CD4-positive, CD25-positive, alpha-beta regulatory T cell (primary cell): ENCODE measurements at places on chromosomes 2 and 18.
A peak's percentile ranks its signal among the peaks of the same experiment; 100 is the strongest.

DNA sequence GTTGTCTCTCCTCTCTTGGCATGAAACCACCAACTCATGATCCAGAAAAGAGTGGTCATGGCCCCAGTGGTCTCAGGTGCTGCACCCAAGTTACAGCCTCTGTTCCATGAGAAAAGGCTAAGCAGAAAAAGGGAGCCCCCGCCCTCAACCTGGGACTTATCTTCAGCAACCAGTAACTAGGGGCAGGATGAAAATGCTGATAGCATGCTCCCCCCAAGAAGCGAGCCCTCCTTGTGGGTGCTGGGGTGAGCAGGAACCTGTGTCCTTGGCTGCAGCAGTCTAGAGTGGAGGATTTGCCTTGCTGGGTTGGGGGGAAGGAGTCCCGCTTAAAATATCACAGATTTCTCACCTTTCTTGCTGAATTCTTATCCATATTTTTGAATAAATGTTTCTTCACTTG is 490.0 kb downstream of the SUCLG1 start:
- H3K27me3 ChIP-seq = no peaks in the 10 kb centered on the region
- no peak overlapping the region for H3K27ac ChIP-seq
- H3K4me1 ChIP-seq = no peaks in the 10 kb centered on the region
- no peak overlapping the region for H3K4me3 ChIP-seq

DNA sequence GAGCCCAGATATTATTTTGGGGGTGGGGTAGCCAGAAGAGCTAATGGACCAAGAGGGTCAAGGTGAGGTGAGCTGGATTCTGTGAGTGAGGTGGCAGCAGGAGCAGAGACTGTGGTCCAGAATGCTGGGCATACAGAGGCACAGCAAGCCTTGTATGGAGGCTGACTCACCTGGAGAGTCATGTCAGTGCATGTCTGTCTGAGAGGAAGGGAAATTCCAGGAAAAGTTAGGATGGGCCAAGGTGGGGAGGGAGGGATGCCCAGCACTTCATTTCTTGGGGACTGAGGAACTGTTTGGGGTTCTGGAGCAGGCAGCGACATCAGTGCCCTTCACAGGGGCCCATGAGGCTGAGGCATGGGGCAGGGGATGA is 21.1 kb downstream of the PER2 start:
- no peak overlapping the region for H3K27ac ChIP-seq
- peaks cover 29% of the 10 kb centered on the region for H3K36me3 ChIP-seq
- no peaks in the 10 kb centered on the region for H3K4me1 ChIP-seq
- no peaks in the 10 kb centered on the region for H3K27me3 ChIP-seq

- H3K4me3 ChIP-seq = no peak overlapping the region
- no peaks in the 10 kb centered on the region for H3K27me3 ChIP-seq
- no peak overlapping the region for H3K27ac ChIP-seq
- peaks cover 16% of the 10 kb centered on the region for H3K4me1 ChIP-seq
- peaks cover 61% of the 10 kb centered on the region for H3K36me3 ChIP-seq
These were observed 33.0 kb downstream of the SP140L start for GRCh38 chr2:230360028-230360427.

- peaks cover 3% of the 10 kb centered on the region for H3K4me1 ChIP-seq
- H3K27ac ChIP-seq = no peak overlapping the region
- DNase-seq = no peak
- no peaks in the 10 kb centered on the region for H3K36me3 ChIP-seq
These were observed 4.4 kb upstream of the PARD6G start for GRCh38 chr18:80251700-80252099.

DNA sequence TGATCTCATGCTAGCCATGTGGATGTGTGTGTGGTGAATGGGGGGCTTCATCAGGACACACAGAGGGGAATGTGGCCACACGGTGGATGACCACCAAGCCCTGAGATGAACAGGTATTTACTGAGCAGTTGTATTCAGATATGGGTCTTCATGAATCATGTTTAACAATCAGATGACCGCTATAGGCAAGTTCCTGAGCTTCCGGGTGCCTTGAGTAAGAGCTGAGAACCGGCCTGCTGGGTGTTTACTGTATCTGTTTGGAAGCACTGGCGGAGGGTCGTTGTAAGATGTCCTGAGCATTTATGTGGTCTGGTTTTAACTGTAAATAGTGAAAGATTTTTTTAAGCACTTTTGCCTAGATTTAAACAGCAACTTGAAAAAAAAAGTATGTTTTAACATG is 43.9 kb downstream of the BOLA3 start:
- no peaks in the 10 kb centered on the region for H3K4me1 ChIP-seq
- H3K4me3 ChIP-seq = no peak overlapping the region
- H3K36me3 ChIP-seq = peaks cover 42% of the 10 kb centered on the region
- DNase-seq = no peak
- H3K27ac ChIP-seq = no peak overlapping the region

GRCh38 chr2:61396005-61396404 is 74.9 kb downstream of the USP34 start:
- no peak overlapping the region for H3K27ac ChIP-seq
- H3K4me1 ChIP-seq = no peaks in the 10 kb centered on the region
- no peak for DNase-seq

GRCh38 chr2:206831442-206831995 is 66.1 kb downstream of the FASTKD2 start:
- no peak overlapping the region for H3K27ac ChIP-seq
- H3K4me1 ChIP-seq = no peaks in the 10 kb centered on the region
- H3K36me3 ChIP-seq = no peaks in the 10 kb centered on the region
- no peaks in the 10 kb centered on the region for H3K27me3 ChIP-seq

GRCh38 chr2:95325590-95326432 is 28.7 kb downstream of the KCNIP3 start:
- no peak overlapping the region for H3K27ac ChIP-seq
- no peaks in the 10 kb centered on the region for H3K36me3 ChIP-seq
- no peaks in the 10 kb centered on the region for H3K27me3 ChIP-seq

DNA sequence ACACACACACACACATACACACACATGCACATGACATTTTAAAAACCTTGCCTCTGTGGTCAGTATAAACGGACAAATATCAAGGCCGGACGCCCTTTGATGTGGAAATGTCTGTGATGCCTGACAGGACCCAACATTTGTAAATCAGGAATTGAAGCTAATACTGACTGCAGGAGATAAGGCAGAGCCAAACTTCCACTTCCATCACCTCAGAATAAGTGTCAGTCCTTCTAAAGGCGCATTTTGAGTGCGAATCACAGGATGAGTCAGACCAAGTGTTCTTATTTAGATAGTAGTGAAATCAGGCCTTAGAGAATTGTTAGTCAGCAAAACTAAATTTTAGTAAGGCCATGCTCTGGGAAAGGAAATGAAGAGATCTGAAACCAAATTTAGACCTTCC is 211.7 kb upstream of the LRATD1 start:
- H3K4me3 ChIP-seq = no peak overlapping the region
- DNase-seq = no peak
- H3K27me3 ChIP-seq = no peaks in the 10 kb centered on the region
- H3K36me3 ChIP-seq = no peaks in the 10 kb centered on the region

- no peak overlapping the region for H3K27ac ChIP-seq
- no peaks in the 10 kb centered on the region for H3K4me1 ChIP-seq
- DNase-seq = no peak
- no peak overlapping the region for H3K4me3 ChIP-seq
- no peaks in the 10 kb centered on the region for H3K36me3 ChIP-seq
- no peaks in the 10 kb centered on the region for H3K27me3 ChIP-seq
These were observed 118.5 kb upstream of the HS6ST1 start for GRCh38 chr2:128437204-128437565.

DNA sequence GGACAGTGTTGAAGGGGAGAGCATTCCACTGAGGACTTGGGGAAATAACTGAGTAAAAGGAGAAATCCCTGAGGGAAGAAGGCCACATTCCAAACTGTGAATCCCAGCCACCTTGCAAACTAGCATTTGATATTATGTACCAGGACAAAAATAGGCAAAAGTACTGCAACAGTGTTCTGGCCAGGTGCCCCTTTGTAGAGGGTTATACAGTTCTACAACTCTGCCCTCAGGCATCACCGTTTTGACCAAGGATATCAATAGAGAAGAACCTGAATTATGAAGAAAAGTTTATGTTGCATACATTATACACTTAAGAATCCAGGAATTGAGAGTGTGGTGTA is 20.6 kb upstream of the CAVIN2 start:
- no peak overlapping the region for H3K27ac ChIP-seq
- peaks cover 2% of the 10 kb centered on the region for H3K27me3 ChIP-seq
- H3K4me3 ChIP-seq = no peak overlapping the region
- no peak for DNase-seq
- H3K4me1 ChIP-seq = no peaks in the 10 kb centered on the region

DNA sequence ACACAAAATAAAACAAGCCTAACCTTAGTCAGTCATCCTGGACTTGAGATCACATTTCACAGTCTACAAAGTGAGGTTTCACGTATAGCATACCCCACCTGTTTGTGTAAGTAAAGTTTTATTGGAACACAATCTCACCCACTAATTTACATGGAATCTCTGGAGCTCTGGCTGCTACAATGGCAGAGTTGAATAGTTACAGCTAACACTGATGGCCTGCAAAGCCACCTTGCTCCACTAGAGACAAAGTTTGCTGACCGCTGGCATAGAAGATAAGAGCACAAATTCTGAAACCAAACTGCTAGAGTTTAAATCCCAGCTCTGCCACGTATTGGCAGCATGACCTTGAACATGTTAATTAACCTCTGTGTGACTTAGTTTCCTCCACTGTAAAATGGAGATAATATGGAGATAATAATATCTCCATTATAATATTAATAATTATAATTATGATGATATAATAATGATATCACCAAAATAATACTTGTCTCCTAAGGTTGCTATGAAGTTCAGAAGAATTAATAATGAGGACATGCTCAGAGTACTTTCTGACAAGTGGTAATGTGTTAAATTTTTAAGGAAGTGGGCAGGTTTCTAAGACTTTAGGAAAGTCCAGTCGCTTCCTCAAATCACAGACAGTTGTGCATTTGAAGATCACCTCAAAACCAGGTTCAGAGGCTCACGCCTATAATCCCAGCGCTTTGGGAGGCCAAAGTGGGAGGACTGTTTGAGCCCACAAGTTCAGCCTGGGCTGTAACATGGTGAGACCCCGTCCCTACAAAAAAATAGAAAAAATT is 204.6 kb downstream of the SH3RF3 start:
- H3K27ac ChIP-seq = no peak overlapping the region
- no peaks in the 10 kb centered on the region for H3K27me3 ChIP-seq
- H3K4me1 ChIP-seq = peaks cover 35% of the 10 kb centered on the region

- no peak overlapping the region for H3K27ac ChIP-seq
- H3K36me3 ChIP-seq = no peaks in the 10 kb centered on the region
- H3K4me3 ChIP-seq = no peak overlapping the region
- DNase-seq = no peak
- no peaks in the 10 kb centered on the region for H3K27me3 ChIP-seq
These were observed 401.0 kb downstream of the IRS1 start for GRCh38 chr2:226398580-226398979.

DNA sequence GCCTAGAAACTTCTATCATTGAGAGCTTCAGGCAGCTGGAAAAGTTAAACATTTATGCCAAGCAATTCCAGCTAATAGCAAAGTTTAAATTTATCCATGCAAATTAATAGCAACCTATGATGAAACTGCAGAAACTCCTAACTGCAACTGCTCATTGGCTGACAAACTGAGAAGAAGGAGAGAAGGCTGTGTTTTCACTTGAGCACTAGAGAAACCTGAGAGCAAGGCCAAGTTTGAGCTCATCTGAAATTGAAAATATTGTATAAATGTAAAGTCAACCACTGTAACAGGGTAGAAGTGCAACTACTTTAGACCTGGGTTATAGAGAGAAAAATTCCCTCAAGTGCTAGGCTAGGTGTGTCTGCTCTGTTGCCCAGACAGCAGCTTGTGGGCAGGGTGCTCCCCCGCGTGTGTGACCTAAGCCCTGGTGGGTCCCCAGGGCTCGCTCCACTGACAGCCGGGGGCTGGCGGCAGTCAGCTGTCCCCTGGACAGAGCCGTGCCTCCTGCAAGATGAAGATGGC is 50.2 kb downstream of the CABYR start:
- no peaks in the 10 kb centered on the region for H3K4me1 ChIP-seq
- no peaks in the 10 kb centered on the region for H3K36me3 ChIP-seq
- H3K4me3 ChIP-seq = no peak overlapping the region
- DNase-seq = no peak
- no peak overlapping the region for H3K27ac ChIP-seq

DNA sequence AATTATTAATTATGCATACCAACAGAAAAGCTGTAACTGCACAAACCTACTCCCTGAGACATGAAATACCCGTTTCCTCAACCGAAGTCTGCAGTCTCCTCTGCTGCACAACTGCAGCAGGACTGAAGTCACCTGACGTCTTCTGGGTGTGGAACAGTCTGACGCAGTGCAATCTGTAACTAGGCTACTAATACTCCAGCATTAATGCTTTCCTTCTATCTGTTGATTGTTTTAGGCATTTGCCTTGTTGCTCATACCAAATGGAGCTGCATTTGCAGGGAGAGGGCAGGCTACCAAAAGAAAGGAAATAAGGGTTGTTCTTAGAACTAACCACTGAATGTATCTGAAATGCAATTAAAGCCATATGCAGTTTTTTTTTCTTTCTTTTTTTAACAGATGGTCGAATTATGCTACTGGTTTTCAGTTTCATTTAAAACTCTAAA is 40.1 kb downstream of the RTN4 start:
- DNase-seq = peak; percentile 17
- no peaks in the 10 kb centered on the region for H3K27me3 ChIP-seq
- H3K27ac ChIP-seq = peak overlapping the region; percentile 73
- no peaks in the 10 kb centered on the region for H3K36me3 ChIP-seq

GRCh38 chr18:79772865-79773696 is 24.7 kb upstream of the KCNG2 start:
- H3K27ac ChIP-seq = no peak overlapping the region
- H3K36me3 ChIP-seq = no peaks in the 10 kb centered on the region
- no peaks in the 10 kb centered on the region for H3K4me1 ChIP-seq
- DNase-seq = no peak
- H3K27me3 ChIP-seq = no peaks in the 10 kb centered on the region
- H3K4me3 ChIP-seq = no peak overlapping the region

GRCh38 chr2:97935719-97936161 is 60.0 kb downstream of the TMEM131 start:
- peaks cover 7% of the 10 kb centered on the region for H3K4me1 ChIP-seq
- H3K4me3 ChIP-seq = no peak overlapping the region
- DNase-seq = no peak
- H3K36me3 ChIP-seq = no peaks in the 10 kb centered on the region
- H3K27ac ChIP-seq = no peak overlapping the region

- H3K27me3 ChIP-seq = peaks cover 11% of the 10 kb centered on the region
- H3K27ac ChIP-seq = no peak overlapping the region
- H3K36me3 ChIP-seq = no peaks in the 10 kb centered on the region
These were observed 4.5 kb upstream of the LIMS2 start for GRCh38 chr2:127679680-127680361.

GRCh38 chr2:183037553-183038340 is 510 bp downstream of the NCKAP1 start:
- peaks cover 35% of the 10 kb centered on the region for H3K4me1 ChIP-seq
- H3K27ac ChIP-seq = no peak overlapping the region
- H3K36me3 ChIP-seq = no peaks in the 10 kb centered on the region
- DNase-seq = no peak
- peaks cover 30% of the 10 kb centered on the region for H3K27me3 ChIP-seq

DNA sequence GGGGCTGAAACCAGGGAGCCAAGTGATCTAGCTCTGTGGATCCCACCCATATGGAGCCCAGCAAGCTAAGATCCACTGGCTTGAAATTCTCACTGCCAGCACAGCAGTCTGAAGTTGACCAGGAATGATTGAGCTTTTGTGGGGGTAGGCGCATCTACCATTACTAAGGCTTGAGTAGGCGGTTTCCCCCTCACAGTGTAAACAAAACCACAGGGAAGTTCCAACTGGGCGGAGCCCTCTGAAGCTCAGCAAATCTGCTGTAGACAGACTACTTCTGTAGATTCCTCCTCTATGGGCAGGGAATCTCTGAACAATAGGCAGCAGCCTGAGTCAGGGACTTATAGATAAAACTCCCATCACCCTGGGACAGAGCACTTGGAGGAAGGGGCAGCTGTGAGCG is 96.7 kb downstream of the CCDC148 start:
- no peaks in the 10 kb centered on the region for H3K4me1 ChIP-seq
- no peak for DNase-seq
- no peaks in the 10 kb centered on the region for H3K36me3 ChIP-seq
- H3K27ac ChIP-seq = no peak overlapping the region
- H3K27me3 ChIP-seq = no peaks in the 10 kb centered on the region
- H3K4me3 ChIP-seq = no peak overlapping the region
